Activated naive CD8-positive, alpha-beta T cell treated with anti-CD3 and anti-CD28 coated beads, Interleukin-2, amount 10 ng/mL, durations not matched to agents 7 days and 5 days (primary cell): ENCODE measurements at places on chromosomes 2 and 18.

GRCh38 chr18:62618735-62619134 lies 95.9 kb downstream of the ZCCHC2 start:
- DNase-seq: no peak

DNA sequence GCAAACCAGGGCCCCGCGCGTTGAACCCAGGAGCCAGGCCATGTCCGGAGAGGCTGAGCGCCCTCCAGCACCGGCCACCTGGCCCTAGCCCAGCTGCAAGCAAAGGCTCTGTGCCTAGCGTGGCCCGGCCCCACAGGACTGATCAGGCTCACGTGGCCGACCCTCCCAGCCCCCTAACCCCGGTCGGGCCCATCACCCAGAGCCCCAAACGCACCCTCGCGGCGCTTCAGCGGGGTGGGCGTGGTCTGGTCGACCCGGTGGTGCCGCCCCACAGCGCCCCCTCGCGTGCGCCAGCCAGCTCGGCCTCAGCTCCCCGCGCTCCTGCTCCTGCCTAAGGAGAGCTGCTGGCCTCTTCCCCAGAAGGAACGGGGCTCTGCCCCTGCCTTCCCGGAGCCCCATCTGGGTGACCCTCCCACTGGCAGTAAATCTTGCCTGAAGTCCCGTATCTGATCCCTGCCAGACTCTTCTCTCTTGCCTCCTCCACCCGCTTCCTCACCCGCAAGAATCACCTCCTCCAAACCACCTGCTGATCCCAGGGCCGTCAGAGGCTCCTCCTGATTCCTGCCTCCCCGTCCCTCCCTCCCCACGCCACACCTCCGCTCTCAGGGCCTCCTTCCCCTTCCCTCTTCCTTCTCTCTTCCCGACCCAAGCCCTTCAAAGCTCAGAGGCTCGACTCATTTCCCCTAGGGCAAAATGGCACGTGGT lies 12.3 kb upstream of the TEX51 start:
- peak; percentile 80 for DNase-seq

DNA sequence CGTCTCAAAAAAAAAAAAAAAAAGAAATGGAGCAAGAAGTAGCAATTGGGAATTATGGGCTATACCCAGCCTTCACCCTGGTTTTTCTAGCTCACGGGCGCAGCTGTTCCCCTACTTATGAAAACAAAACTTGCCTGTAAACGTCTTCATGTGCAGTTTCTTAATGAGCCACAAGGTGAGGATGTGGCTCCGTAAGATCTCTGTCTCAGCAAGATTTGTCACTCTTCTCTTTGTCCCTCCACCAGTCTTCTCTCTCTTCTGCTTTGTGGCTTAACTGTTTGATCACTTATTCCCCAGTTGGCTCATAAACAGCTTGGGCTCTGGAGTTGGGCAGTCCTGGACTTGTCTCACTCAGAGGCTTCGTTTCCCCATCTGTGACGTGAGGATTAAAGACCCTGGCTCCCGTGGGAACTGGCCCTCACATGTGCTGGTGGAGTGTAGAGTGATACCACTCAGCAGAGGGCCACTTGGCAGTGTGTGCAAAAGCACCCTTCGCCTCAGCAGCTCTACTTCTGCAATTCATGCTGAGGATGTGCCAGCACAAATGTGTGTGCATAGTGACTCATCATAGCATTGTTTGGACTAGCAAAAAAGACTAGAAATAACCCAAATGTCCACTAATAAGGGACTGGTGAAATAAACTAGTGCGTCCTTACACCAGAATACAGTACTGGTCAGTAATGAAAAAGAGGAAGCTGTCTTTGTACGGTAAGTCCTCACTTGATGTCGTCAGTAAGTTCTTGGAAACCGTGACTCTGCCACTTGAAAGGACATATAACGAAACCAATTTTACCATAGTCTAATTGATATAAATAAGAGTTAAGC lies 8.7 kb downstream of the CEP68 start:
- no peak for DNase-seq

GRCh38 chr18:23693846-23694245 lies 4.6 kb downstream of the LAMA3 start:
- DNase-seq: no peak

DNA sequence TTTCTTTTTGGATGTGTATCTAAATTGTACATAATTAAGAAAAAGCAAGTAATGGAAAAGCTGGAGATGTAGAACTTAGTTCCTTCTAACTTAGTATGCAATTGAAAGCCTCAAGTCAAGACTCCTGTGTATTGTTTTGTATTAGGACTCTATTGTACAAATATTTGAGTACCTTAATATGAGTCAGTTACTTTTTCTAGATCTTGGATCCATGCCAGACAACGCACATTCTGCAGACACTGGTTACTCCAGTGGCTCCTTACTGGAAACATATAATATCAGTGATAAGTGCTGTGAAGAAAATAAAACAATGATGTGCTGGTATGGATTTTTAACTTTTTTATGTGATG lies 1.5 kb downstream of the SLC39A10 start:
- DNase-seq: no peak

- no peak for DNase-seq
These were observed 415.0 kb upstream of the NRP2 start for GRCh38 chr2:205267323-205267722.

- no peak for DNase-seq
These were observed 63.7 kb upstream of the HPCAL1 start for GRCh38 chr2:10238991-10239485.

- no peak for DNase-seq
These were observed 1548.1 kb upstream of the ZEB2 start for GRCh38 chr2:146068051-146068450.

DNA sequence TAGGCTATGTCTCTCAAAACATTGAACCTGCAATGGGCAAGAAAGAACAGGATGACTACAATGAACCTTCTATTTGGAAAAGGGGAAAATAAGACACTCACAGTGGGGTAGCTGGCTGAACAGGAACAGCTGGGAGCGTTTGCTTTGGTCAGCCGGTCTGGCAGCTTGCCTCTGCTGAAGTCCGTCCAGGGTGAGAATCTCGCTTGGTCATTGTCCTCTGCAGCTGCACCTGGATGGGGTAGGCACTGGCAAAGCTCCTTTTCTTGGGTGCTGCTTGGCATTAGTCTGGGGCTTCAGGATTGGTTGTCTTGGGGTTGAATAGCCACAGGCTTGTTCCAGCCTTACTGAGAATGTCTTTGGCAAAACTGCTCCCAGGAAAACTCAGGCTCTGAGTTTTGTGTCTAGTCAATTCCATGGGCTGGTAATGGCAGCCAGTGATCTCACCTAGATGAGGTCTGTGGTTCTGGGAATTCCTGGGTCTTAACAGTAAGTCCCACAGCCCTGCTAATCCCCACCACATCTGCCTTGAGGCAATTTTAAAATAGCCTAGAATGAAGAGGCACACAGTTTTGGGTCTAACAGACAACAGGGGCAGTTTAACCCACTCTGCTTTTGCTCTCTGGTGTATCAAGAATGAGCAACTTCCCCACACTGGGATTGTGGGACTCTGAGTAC lies 13.4 kb downstream of the NEDD4L start:
- DNase-seq: no peak

DNA sequence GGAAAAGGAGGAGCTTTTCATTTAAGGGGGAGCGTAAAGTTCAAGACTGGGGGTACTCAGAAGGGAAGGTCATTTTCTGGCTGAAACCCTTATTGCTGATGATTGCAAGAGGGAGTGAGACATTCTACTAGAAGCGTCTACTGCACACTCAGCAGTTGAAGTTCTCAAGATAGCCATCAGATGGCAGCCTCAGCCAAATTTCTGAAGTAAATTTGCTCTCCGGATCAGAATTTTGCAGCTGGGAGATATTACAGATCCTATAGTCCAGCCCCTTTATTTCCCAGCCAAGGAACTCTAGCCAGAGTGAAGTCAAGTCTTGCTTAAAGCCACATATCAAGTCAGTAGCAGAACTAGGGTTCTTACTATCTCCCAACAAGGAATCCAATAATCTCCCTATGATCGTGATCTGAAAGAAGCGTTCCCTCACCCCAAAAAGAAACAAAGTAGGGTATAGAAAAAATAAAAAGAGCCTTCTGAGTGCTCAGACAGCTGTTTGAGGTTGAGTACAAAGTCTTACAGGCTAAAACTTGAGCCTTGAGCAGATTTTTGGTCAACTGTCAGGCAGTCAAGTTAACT lies 24.0 kb downstream of the RAX start:
- no peak for DNase-seq
